ENCODE measurements at places on chromosomes 16 and 17.

DNA sequence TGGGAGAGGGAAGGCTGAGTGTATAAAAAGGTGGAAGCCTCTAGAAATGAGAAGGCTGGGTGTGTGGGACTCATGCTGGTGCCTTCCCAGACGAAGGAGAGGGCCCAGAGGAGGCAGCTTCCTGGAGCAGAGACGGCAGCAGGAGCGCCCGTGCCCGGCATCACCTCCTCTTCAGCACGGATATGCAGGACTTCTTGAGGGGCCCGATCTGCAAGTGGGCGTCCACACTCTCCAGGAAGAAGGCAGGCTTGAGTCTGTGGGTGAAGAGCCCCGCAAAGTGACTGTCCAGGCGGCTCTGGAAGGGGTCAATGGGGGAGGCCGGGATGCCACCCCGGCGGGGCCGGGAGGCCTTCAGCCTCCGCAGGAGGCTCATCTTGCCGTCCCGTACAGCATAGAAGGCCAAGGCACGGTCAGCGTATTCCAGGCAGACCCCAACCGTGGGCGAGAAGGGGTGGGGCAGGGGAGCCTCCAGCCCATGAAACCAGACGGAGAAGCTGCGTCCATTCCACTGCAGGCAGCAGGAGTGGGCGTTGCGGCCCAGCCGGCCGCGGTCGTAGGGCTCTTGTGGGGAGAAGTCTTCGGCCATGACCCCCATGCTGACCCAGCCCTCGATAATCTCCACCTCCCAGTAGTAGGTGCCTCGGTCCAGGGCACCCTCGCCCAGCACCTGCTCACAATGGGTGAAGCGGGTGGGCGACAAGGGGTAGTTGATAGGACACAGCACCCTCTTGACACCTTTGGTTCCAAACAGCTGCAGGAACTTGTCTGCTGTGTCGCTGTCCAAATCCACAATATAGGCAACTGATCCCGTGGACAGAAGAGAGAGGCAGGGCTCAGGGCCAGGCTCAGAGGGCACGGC is 3.8 kb downstream of the TRIM47 start:
- no peak for DNase-seq

GRCh38 chr17:48759288-48759687 is 30.7 kb upstream of the HOXB13 start:
- DNase-seq, result no peak

- no peak for DNase-seq
Observed at GRCh38 chr17:43540821-43541674, 5.1 kb downstream of the ETV4 start.

- DNase-seq, result no peak
Observed at GRCh38 chr16:138049-138417, 440 bp downstream of the NPRL3 start.

- DNase-seq, result no peak
Observed at GRCh38 chr17:11814655-11815262, 182.5 kb downstream of the ZNF18 start.

DNA sequence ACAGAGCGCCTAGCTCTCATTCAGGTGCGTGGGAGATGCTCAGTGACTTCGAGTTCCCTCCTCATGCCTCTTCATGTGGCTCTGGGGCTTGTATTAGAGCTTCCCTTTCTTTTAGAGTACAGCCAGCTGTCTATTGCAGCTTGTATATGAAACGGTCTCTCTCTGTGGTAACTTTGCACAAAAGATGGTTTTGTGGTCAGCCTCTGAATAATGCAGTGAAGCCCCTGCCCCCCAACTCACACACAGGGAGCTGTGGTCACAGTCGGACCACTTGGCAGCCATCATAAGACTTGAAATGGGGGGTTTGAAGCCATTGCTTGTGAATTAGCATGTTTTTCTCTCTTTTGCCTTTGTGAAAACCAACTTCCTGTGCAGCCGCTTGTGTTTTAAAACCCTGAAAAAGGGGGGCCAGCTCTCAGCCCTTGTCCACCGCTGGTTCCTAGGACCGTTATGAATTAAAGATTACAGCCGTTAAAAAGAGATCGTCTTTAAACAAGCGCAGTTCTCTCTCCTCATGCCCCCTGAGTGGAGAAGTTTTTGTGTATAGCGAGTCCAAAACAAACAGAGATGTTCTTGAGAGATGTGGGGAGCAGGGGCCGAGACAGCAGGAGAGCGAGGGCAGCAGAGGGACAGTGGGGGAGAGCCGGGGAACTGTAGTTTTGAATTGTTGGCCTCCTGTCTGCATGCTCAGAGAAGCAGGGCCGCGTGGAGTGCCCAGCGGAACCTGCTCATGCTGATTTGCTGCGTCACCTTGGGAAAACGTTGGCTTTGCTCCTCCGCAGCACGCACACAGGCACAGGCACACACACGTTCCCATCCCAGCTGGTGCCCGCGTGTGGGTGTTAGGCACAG is 199.0 kb downstream of the MSI2 start:
- no peak for DNase-seq

GRCh38 chr16:50311891-50312501 is 45.6 kb downstream of the ADCY7 start:
- no peak for DNase-seq

DNA sequence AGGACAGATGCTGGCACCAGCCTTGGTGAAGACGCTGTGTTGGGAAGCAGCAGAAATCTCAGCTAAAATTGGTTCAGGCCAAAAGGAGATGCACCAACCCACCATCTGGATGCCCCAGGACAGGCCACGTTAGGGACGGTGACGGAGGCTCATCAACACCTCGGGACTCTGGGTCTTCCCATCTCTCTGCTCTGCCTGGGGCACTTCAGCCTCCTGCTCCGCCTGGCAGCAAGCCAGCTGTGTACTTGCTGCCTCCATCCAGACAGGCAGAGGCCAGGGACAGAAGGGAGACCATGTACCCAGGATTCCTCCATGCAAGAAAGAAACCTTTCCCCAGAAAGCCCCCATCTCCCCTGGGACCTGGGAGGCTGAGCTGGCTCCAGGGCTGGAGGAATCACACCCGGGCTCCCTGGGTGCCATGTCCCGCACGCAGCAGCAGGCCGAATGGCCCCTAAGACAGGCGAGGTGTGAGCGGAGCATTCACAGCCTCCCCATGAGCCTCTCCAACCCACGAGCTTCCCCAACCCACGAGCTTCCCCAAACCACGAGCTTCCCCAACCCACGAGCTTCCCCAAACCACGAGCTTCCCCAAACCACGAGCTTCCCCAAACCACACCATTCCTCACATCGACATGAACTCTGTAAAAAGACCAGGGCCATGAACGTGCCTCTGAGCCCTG is 274.5 kb downstream of the C16orf95 start:
- DNase-seq, result no peak

GRCh38 chr17:79777894-79778503 is at the start of gene CBX2:
CBX2 (plus strand) TSS chr17:79778148; CDS start chr17:79778236, 88 bp downstream.
- DNase-seq, result no peak

- peak; percentile 23 for DNase-seq
Observed at GRCh38 chr16:83244057-83244456, 563.7 kb upstream of the HSBP1 start.

DNA sequence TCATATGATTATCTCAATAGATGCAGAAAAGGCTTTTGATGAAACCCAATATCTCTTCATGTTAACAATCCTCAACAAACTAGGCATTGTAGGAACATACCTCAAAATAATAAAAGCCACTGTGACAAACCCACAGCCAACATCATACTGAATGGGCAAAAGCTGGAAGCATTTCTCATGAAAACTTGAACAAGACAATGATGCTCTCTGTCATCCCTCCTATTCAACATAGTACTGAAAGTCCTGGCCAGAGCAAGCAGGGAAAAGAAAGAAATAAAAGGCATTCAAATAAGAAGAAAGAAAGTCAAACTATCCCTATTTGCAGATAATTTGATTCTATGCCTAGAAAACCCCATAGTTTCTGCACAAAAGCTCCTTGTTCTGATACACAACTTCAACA is 999.2 kb upstream of the GOT2 start:
- no peak for DNase-seq

- no peak for DNase-seq
Observed at GRCh38 chr16:81578076-81578475, 133.5 kb downstream of the CMIP start.

DNA sequence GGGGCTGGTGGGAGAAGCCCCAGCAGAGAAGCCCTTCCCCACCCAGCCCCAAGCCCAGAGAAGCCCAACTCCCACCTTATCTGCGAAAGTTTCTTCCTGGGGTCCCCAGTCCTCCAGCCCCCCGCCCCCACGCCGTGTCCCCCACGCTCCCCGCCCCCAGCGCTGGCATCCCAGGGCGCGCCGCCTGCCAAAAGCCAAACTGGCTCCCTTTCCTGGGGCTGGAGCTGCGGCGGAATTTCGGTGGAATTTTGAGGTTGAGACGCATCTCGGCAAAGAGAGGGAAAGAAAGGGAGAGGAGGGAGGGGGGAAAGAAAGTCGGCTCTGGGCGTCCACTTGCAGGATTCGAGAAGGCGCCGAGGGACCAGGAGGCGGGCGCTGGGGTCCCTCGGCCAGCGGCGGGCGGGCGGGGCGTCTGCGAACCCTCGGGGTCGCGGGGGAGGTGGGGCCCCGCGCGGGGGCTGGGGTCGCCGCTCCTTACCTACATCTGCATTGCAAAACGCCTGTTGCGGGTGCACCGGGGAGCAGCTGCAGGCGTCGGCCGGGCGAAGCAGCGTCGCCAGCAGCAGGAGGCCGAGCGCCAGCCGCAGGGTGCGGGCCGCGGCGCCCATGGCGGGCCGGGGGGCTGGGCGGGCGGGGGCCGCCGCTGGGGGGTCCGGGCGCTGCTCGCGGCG is 571 bp downstream of the TIMP2 start:
- no peak for DNase-seq

DNA sequence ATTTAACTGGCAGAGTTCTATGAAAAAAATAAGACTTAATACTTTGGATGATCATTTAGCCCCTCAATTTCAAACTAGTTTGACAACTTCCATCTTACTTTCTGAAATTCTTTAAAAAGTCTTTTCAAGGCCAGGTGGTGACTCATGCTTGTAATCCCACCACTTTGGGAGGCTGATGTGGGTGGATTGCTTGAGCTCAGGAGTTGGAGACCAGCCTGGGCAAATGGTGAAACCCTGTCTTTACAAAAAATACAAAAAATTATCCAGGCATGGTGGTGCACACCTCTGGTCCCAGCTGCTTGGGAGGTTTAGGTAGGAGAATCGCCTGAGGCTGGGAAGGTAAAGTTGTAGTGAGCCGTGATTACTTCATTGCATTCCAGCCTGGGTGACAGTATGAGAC is 154.4 kb downstream of the TANC2 start:
- no peak for DNase-seq

DNA sequence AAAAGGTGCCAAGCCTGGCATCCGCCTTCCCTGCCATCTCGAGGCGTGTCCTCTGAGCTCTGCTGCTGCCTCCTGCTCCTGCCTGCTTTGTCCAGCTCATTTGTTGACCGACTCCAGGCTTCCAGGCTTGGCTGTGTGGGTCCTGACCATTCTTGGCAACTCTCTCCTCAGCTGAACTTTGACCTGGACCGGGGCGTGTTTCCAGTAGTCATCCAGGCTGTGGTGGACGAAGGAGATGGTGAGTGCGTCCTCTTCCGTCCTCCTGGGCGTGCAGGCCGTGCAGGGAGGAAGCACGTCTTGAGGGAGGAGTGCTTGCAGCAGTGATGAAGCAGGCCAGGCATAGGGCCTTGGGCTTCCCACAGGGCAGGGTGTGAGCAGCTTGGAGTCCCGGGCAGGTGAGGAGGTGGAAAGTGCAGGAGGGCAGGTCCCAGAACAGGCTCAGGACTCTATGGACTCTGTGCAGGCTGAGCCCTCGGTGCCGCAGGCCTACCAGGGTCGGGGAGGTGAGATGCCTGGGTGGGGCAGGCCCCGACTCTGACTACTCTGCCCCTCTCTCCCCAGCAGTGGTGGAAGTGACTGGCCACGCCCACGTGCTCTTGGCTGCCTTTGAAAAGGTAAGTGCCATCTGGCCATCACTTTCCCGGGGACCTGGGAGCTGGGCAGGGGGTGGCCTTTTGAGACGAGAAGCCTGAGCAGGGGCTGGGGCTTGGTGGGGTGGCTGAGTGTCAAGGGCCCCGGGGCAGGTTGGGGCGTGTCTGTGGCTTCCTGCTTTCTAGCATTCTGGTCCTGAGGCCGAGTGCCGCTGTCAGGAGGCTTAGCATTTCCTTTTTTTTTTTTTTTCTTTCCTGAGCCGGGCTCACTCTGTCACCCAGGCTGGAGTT is 28.6 kb upstream of the NUDT16L1 start:
- DNase-seq, result no peak

DNA sequence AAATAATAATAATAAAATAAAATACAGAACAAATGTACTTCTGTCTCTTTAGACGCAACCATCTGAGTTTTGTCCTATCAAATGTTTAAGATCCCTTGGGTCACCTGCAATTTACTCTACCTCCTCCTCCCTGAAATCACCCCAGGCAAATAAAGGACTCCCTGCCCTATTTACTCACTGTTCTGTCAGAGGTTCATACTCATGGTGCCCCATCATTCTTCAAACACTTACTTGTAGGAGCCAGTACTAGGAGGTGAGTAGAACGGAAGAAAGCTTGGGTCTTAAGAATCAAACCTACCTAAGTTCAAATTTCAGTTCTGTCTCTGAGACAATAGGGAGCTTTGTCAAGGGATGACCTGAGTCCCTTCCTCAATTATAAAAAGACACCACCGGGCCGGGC is 3.8 kb downstream of the TBC1D10B start:
- DNase-seq, result no peak

GRCh38 chr17:63925615-63926014 is 6.5 kb downstream of the CD79B start:
- DNase-seq, result no peak

DNA sequence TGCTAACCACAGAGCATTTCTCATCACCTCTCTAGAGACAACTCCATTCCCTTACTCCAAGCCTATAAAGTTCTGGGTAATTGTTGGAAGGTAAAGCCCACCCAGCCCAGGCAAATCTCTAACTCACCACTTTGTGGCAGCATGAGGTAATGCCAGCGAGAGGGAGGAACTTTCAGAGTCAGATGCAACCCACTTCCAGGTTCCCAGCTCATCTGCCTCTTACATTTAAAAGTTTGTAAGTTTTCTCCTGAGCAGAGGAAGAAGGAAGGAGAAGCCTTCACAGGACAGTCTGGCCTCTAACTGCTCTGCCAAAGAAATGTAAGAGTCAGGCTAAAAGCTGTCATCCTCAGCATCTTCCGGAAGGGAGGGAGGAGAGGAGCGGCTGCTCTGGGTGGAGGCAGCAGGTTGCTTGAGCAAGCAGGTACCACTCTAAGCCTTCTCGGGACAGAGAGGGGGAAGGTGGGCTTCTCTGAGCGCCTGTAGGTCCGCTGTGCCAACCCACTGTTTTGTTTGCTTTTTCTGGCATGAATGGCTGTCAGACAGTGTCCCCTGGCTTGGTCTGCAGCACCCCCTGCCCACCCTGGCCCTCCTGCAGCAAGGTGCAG is 1.0 kb downstream of the ZNF319 start:
- DNase-seq, result no peak

DNA sequence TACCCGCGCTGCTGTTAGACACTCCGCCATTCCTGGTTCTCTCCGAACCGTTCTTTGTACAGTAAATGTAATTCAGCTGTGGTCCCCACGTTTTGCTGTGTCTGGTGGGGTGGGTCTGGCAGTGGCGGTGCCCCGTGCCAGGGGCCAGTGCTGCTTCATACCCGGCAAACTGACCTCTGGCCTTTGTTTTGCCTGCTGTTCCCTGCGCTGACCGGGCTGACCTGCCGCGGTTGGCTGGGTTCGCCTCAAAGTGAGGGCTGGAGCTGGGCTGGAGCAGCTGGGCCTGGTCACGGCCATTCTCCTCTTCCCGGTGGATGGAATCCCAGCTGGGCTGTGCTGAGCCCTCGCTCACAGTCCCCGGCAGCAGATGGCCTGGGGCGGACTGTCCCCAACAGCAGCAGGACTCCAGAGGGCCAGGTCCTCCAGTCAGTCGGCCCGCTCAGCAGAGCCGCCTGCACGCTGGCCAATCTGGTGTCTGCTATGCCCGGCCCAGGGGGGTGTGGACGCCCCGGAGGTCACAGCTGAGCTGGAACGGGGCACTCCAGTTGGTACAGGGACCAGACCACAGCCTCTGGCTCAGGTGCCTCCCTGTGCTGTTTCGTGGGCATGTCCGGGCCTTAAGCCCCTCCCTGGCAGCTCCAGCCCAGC is 1.5 kb upstream of the WFIKKN1 start:
- no peak for DNase-seq
